ENCODE measurements at places on chromosomes 2 and 18. TPM values are rescaled to one million over a fixed set of nuclear protein-coding genes. Genes with fewer than 3 reads are reported as not detected.

TDRD15 gene
- not detected for total RNA-seq

CMPK2 gene
- total RNA-seq: 0.13 TPM

UGT1A8 gene
- total RNA-seq: not detected

TMEM163 gene
- not detected for total RNA-seq

GRCh38 chr2:167733747-167734146, 513.6 kb downstream of the STK39 start:
- no peak for DNase-seq

- DNase-seq: peak; percentile 59
Measured at GRCh38 chr2:134401081-134401497, 147.2 kb downstream of the MGAT5 start.
